NCI-H510A (cell line): ENCODE measurements at places on chromosomes 2 and 18.

GRCh38 chr18:36559149-36559857, 261.8 kb downstream of the FHOD3 start:
- no peak for DNase-seq

DNA sequence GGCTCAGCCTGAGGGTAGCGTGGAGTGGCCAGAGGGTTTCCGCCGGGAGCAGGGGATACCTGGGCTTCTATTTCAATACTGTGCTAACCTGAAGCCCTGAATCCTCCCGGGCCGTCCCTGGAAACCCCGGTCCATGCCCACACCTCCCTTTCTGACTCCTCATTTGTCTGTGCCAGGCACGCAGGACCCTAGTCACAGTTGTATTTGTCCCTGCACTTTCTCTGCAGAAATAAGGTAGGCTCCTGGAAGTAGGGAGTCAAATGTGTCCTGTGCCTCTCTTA, 418.8 kb upstream of the HS6ST1 start:
- DNase-seq, result no peak

DNA sequence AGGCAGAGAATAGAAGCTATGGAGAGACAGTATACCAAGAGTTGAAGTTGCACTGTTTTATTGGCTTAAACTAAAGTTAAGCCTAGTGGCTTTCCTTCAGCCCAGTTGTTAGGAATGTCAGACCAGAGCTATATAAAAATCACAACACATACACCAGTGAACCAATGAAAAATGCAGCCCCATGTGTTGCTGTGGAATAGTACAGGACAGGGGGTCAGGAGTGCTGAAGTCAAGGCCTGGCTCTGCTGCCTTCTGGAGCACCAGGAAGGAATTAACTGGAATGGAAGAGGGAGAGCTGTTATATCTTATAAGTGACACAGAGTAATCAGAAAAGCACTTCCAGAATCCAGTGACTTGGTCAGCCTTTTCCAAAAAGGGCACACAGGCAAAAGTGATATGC, 58.9 kb downstream of the OSR1 start:
- no peak for DNase-seq

GRCh38 chr2:181268174-181268867, 188.9 kb upstream of the ITGA4 start:
- no peak for DNase-seq

- no peak for DNase-seq
These were observed 56.0 kb downstream of the HAUS1 start for GRCh38 chr18:46160050-46160798.

GRCh38 chr2:96396602-96397001, 61.0 kb downstream of the NCAPH start:
- DNase-seq, result no peak

- DNase-seq, result no peak
These were observed 24.1 kb downstream of the USP40 start for GRCh38 chr2:233542507-233542906.

- DNase-seq, result peak; percentile 48
These were observed 319 bp downstream of the ZSCAN30 start for GRCh38 chr18:35289727-35290093.

GRCh38 chr2:36420569-36421181, 65.1 kb downstream of the CRIM1 start:
- DNase-seq, result no peak

GRCh38 chr2:112712903-112713584, 7.8 kb upstream of the NT5DC4 start:
- no peak for DNase-seq
